Stromal cell of bone marrow (primary cell): ENCODE measurements at places on chromosomes 7 and 10.

DNA sequence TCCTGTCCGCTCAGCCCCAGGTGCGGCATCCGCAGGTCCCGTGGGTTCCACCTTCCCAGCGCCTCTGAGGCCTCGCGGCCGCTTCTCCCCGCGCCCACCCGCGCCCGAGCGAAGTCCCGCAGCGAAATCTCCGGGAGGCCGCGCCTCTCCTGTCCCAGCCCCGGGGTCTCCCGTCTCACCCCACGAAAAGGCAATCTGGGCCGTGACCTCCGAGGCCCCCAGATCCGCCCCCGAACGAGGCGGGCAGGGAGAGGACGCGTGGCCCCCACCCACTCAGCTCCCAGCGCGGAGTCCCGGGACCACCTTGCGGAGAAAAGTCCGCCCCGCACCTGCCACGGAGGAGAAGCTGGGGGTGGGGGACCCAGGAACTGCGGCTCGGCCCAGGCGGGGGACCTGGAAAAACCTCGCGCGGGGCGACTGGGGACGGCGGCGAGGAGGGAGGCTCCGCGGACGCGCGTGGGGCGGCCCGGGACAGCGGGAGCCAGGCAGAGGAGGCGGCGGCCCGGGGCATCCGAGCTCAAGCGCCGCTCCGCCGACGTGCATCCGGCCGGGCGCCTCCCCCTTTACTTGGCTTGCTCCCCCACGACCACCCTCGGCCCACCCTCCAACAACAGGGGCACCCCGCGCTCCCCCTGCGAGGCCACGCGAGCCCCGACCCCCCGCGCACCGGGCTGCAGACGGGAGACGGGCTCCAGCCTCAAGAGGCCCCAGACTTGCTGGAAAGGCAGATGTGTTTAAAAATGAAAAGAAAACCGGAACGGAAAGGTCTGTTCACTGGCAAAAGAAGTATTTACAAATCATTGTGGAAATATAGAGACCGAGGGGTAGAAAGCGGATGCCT lies 33.0 kb upstream of the RNF32 start:
- no peak for DNase-seq

DNA sequence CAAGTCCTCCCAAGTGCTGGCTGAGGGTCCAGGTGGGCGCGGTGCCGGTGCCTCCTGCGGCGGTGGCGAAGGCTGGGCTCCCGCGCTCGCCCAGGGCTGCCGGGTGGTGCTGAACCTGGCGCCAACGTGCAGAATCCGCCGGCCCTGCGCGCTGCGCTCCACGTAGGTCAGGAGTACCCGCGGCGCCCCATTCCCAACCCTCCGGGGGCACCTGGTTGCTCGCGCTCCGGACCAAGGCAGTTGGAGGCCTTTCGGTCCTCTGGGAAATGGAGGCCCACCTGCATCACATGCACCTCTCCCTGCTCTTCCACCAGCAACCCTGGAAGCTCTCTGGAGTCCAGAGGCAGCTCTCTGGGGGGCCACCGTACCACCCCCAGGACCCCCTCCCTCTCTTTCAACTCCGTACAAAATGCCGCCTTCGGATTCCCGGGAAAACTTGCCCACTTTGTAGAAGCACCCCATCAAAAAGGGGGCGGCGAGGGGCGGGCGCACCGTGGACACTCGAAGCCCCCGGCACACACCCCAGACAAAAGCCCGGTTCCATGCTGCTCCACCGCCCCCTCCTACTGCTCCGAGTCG lies 745 bp downstream of the SLC16A9 start:
- DNase-seq = no peak

GRCh38 chr10:17648243-17649035 lies 4.5 kb downstream of the STAM start:
- DNase-seq = no peak

DNA sequence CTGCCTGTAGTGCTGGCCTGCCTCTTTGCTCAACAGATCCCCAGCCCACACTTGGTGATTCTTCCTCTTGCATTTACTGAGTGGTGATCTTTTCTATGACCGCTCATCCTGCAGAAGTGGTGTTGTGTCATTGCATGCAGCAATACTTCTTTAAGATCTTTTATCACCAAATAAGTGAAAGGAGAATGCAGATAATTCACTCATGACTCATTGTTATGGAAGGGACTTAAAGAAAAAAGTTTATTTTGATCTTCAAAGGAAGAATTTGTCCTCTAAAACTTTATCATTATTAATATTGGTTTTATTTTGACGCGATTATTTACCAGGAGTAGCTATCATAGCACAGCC lies 489.1 kb upstream of the CELF2 start:
- no peak for DNase-seq

DNA sequence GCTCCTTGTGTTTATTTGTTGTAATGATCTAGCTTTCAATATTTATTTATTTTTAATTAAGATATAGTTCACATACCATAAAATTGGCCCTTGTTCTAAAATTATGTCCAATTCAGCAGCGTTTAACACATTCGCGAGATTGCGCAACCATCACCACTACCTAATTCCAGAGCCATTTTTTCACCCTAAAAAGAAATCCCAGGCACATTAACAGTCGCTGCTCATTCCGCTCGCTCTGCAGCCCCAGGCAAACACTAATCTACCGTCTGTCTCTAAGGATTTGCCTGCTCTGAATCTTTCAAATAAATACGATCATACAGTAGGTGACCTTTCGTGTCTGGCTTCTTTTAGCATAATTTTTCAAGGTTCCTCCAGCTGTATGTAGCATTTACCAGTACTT lies 616.7 kb downstream of the CALN1 start:
- DNase-seq = no peak

- DNase-seq = peak; percentile 36
Measured at GRCh38 chr10:77500754-77501151, 136.9 kb downstream of the KCNMA1 start.

GRCh38 chr10:121355161-121355560 lies 243.1 kb downstream of the FGFR2 start:
- DNase-seq = no peak

- DNase-seq = no peak
Measured at GRCh38 chr10:105188737-105189462, 547.8 kb downstream of the SORCS3 start.

DNA sequence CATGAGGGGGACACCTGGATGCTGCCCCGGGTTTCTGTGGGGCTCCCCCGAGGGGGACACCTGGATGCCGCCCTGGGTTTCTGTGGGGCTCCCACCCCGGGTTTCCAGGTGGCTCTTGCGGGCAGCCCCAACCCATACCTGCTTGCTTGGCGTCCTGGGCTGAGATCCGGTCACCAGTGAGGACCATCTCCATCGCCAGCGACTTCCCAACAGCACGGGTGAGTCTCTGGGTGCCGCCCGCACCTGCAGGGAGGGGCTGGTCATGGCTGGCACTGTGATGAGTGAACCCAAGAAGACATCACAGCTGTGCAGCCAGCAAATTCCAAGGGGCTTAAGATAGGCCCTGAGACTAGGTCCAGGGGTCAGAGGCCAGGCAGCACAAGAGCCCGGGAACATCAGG lies 6.4 kb downstream of the ECHS1 start:
- no peak for DNase-seq

DNA sequence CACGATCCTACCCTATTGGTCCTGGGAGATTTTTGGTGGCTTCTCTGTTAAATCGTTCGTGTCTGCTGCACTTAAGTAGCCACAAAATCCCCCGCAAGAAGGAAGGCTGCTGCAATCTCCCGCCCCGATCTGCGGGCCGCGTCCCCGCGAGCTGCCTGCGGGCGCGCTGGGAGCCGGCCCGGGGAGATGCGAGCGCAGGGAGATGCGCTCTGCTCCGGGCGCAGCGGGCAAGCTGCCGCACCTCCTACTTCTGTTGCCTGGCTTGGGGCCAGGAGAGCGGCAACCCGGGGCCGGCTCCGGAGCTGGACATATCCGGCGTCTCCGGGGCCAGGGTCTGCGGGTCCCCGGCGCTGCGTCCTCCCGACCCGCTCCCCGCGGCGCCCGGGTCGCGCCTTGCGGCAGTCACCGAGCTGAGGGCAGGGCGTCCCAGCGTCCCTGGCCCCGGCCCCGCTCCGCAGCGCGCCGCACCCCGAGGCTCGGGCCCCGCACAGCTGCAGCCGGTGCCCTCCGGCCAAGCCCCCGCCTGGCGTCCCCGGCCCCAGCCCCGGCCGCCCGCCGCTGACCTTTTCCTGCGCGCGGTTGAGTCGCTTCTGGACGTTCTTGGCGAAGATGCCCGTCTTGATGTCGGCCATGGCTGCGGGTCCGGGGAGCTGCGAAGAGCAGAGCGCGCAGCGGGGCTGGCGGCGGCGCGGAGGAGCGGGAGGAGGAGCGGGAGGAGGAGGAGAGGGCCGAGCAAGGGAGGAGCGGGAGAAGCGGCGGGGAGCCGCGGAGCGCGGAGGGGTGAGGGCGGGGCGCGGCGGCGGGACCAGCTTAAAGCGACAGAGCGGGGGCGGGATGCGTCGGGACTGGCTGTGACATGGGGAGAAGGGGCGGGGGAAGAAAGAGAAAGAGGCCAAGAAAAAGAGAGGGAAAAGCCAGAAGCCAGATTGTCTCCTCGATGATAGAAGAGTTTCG lies at the start of gene AMPH:
TSS of gene AMPH (minus strand) at position 654 of the 954 bp plus-strand sequence. CDS start at position 632, 22 bp downstream.
- peak; percentile 7 for DNase-seq

- DNase-seq = no peak
Measured at GRCh38 chr10:118970770-118971169, 58.7 kb upstream of the NANOS1 start.

DNA sequence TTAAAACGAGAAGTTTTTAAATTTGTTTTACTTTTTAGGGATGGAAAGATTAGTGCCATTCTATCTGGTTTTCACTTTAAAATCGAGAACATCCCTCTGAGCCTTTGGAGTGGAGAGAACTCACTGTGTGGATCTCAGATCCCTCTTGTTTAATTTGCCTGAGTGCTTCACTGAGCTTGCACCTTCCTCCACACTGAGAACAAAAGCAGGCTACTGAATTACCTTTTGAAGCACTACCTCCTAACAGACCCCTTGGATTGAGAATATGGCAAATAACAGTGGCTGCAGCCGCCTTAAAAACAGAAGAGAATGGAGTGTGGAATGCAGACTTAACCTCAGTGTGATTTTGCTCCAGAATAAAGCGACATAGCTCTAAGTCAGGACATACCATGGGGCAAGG lies 204.7 kb downstream of the CNTNAP2 start:
- DNase-seq = no peak

DNA sequence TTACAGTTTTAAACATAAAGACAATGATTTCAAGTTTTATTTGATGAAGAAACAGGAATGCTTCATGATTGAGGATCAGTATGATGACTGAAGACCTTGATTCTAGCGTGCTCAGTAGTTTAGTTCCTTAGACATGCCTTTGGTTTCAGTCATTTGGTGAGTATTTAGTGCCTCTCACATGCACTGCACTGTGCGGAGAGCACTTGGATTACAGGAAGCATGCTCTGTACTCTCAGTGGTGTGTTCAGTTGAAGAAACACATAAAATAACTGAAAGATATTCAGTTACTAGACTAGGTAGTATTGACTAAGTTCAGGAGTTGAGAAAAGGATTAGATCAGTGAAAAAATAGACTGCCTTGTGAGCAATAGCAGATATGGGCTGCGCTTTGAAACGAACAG lies 25.5 kb downstream of the RBM17 start:
- no peak for DNase-seq

DNA sequence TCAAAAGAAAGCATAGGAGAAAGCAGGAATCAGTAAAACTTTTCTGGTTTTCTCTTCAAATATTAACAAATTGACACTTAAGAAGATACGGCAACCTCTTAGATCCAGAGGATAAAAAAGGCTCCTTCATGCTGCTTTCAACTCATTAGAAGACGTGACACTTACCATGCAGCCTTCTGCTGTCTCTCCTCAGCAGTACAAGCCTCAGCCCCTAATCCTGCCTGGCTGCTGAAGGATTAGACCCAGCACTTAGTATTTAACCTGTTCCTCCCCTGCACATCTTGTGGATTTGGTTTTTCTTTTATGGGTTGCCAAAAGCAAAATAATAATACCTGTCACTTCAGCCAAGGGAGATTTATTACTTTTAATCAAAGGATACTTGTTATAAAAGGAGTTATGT lies 108.4 kb downstream of the LYZL1 start:
- DNase-seq = no peak

- DNase-seq = no peak
Measured at GRCh38 chr7:80830010-80830409, 88.8 kb downstream of the SEMA3C start.

GRCh38 chr10:125190946-125191345 lies 30.6 kb upstream of the CTBP2 start:
- no peak for DNase-seq

- no peak for DNase-seq
Measured at GRCh38 chr10:59284118-59284975, 78.0 kb downstream of the FAM13C start.

- no peak for DNase-seq
Measured at GRCh38 chr7:2211259-2211880, 21.4 kb downstream of the MAD1L1 start.

DNA sequence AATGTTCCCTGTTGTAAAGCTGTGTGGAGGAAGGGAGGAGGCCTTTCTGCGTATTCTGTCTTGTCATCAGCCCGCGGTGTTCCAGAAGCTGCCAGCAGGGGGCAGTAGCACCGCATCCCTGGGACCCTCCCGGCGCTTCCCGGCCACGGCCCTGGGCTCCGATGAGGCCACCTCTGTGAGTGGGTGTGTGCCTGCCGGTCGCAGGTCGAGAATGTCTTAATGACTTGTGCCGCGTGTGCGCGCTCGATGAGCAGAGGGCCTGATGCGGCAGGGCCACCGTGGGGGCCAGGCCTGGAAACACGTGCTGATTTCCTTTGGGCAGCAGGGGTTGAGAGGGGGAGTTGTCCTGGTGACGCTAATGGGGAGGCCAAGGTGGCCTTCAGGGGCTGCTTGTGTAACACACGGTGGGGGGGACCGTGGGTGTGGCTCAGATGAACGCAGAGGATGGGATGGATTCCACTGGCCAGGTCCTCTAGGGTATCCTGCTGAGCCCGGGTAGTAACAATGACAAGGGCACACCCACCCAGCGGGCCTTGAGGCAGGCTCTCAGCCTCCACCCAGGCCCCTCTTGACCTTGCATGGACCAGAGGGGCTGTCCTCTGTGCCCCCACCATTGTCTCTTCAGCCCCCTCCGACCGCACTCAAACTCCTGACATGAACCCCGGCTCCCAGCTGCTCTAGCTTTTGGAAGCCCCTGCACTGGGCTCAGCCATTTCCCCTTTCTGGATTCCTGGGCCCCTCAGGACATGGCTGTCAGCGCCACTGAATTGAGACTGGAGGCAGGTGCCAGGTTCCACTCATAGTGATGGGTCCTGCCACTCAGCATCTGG lies 135.9 kb upstream of the PODXL start:
- DNase-seq = peak; percentile 9

- DNase-seq = no peak
Measured at GRCh38 chr7:155792999-155793560, 19.2 kb downstream of the SHH start.

- DNase-seq = no peak
Measured at GRCh38 chr7:2288503-2288902, 25.7 kb downstream of the SNX8 start.

GRCh38 chr7:157505646-157506045 lies 168.8 kb downstream of the DNAJB6 start:
- DNase-seq = no peak

GRCh38 chr10:22801785-22802184 lies 87.4 kb upstream of the PIP4K2A start:
- no peak for DNase-seq

- DNase-seq = no peak
Measured at GRCh38 chr10:26367771-26368170, 70.4 kb upstream of the APBB1IP start.

- peak; percentile 75 for DNase-seq
Measured at GRCh38 chr10:73413528-73414229, at the start of gene ANXA7. TSS of gene ANXA7 (minus strand) at chr10:73414058. CDS start at chr10:73400856, 13,202 bp downstream.
